Activated CD8-positive, alpha-beta T cell treated with anti-CD3 and anti-CD28 coated beads for 36 hours (primary cell): ENCODE measurements at places on chromosomes 12 and 14. TPM values are rescaled to one million over a fixed set of nuclear protein-coding genes. Genes with fewer than 3 reads are reported as not detected.

Gene GZMH
- total RNA-seq, result 61.3 TPM

Gene TBX5
- not detected for total RNA-seq

Gene IQSEC3
- 2.5 TPM for total RNA-seq

Gene ORMDL2
- total RNA-seq, result 27.0 TPM

Gene RERG
- total RNA-seq, result not detected

DNA sequence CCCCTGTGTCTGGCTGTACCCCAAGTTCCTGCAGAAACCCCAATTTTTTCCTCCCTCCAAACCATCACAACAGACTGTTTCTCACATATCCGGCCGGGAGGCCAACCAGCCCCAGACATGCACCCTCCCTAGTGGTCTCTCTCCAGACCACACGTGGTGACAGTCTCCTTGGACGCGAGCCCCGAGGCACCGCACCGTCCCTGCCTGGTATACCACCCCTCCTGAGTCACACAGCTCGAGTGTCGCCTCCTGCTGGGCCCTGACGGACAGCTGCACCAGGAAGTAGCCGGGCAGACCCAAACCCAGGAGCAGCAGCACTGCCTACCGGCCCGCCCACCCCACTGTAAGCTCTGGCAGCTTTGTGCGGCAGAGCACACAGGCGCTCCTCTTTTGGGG lies 97.4 kb downstream of the RFLNA start:
- peak; percentile 51 for DNase-seq
- peak overlapping the region; percentile 68 for H3K27ac ChIP-seq
- H3K4me3 ChIP-seq, result no peak overlapping the region
- H3K27me3 ChIP-seq, result no peaks in the 10 kb centered on the region
- H3K36me3 ChIP-seq, result peaks cover 4% of the 10 kb centered on the region

- H3K36me3 ChIP-seq, result no peaks in the 10 kb centered on the region
- no peak overlapping the region for H3K27ac ChIP-seq
- DNase-seq, result no peak
- no peaks in the 10 kb centered on the region for H3K4me1 ChIP-seq
These were observed 284.9 kb downstream of the TMTC2 start for GRCh38 chr12:82971584-82971983.

DNA sequence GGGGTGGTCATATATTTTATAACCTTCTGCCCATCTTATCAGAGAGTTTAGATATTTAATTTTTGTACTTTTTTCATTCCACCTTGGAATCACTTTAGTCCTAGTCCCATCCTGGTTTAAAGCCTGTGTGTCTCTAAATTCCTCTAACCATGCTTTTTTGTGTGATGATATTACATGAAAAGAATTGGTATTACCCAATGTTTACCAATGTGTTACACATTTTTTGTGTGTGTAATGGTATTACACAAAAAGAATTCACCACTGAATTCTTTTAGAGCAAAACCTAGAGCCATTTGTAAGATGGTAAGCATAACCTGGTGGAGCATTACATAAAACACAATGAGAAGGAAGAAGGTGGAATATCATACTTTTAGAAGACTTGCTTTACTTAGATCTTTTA lies 77.5 kb downstream of the FAR2 start:
- no peak overlapping the region for H3K27ac ChIP-seq
- no peaks in the 10 kb centered on the region for H3K4me1 ChIP-seq
- DNase-seq, result no peak
- no peaks in the 10 kb centered on the region for H3K36me3 ChIP-seq
- no peaks in the 10 kb centered on the region for H3K27me3 ChIP-seq

DNA sequence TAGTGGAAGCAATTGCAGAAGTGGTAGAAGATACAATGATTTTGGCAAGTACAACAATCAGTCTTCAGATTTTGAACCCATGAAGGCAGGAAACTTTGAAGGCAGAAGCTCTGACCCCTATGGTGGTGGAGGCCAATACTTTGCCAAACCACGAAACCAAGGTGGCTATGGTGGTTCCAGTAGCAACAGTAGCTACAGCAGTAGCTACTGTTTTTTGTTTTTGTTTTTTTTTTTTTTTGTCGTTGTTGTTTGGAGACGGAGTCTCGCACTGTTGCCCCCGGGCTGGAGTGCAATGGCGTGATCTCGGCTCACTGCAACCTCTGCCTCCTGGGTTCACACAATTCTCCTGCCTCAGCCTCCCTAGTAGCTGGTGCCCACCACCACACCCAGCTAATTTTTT lies 47.4 kb downstream of the IFNG-AS1 start:
- no peaks in the 10 kb centered on the region for H3K27me3 ChIP-seq
- H3K36me3 ChIP-seq, result no peaks in the 10 kb centered on the region
- peak overlapping the region; percentile 47 for H3K27ac ChIP-seq

GRCh38 chr14:61258985-61259384 lies 22.2 kb downstream of the TMEM30B start:
- no peaks in the 10 kb centered on the region for H3K4me1 ChIP-seq
- DNase-seq, result no peak
- peaks cover 16% of the 10 kb centered on the region for H3K27me3 ChIP-seq
- no peaks in the 10 kb centered on the region for H3K36me3 ChIP-seq

DNA sequence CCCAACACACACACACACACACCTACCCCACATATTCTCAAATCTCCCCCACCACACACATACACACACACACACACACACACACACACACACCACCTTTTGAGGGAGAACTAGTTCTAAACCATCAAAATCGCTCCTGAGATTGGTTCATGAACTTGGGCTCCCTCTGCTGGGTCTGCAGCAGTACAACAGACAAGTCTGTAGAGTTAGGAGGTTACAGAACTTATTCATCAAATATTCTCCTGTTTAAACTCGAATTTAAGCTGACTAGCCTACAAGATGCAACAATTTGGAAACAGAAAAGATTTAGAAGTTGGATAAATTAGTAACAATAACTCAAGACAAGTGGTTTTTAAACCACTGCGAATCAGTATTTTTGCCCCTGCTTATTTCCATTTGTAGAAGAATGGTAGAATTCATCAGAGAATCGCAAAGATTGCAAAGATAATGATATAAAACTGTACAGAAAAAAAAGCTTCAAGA lies 136.4 kb upstream of the USP15 start:
- no peak overlapping the region for H3K27ac ChIP-seq
- no peak overlapping the region for H3K4me3 ChIP-seq
- DNase-seq, result peak; percentile 52
- H3K36me3 ChIP-seq, result no peaks in the 10 kb centered on the region
- no peaks in the 10 kb centered on the region for H3K27me3 ChIP-seq

- peaks cover 8% of the 10 kb centered on the region for H3K27me3 ChIP-seq
- H3K4me3 ChIP-seq, result no peak overlapping the region
- no peak for DNase-seq
- H3K4me1 ChIP-seq, result peaks cover 16% of the 10 kb centered on the region
- no peak overlapping the region for H3K27ac ChIP-seq
These were observed 265.5 kb upstream of the GRIP1 start for GRCh38 chr12:66944365-66944764.

DNA sequence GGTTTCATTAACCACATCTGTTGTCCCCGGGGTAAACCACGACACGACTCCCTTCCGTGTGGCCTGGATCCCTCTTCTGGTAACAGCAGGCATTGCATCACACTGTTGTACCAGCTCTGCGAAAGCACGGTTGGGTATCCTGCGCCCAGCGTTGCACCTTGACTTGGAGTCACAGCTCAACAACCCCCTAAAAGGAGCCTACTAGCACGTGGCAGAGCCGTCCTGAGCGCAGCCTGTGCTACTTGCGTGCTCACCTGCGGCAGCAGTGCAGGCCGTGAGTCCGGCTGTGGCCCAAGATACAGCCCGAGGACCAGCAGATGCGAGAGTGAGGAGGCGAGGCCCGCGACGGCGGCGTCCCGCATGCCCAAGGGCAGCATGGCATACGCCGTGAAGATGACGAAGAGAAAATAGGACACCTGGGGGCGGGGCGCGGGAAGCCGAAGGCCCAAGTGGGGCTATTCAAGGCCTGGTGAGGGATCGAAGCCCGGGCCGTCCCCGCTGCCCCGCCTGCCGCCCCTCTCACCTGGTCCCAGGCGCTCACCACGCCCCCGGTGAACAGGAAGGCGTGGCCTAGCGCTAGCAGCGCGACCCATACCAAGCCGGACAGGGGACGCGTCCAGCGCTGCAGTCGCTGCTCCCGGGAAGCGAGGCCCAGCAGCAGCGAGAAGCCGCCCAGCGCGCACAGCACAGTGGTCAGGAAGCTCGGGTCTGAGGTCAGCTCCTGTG lies 2.4 kb downstream of the ADCY4 start:
- H3K36me3 ChIP-seq, result peaks cover 3% of the 10 kb centered on the region
- DNase-seq, result peak; percentile 93

DNA sequence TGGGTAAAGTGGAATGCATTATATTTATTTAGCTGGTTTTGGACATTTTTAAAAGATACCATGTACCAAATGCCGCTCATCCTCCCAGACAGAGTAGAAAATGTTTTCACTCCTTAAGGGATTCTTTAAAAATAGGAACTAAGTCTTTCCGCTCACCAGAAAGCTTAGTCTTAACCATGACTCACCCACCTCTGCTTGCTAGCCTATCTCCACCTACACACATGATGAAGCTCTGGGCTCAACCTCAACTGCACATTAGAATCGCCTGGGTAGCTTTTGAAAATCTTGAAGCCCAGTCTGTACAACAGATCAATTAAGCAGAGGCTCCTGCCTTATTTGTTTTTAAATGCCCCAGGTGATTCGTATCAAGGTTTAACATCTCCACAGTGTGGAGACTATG lies 260.5 kb downstream of the NEDD1 start:
- H3K27me3 ChIP-seq, result peaks cover 6% of the 10 kb centered on the region
- no peaks in the 10 kb centered on the region for H3K4me1 ChIP-seq
- no peak overlapping the region for H3K4me3 ChIP-seq
- no peak overlapping the region for H3K27ac ChIP-seq

GRCh38 chr14:36281309-36281708 lies 39.1 kb downstream of the MBIP start:
- no peaks in the 10 kb centered on the region for H3K36me3 ChIP-seq
- no peak overlapping the region for H3K27ac ChIP-seq
- peaks cover 2% of the 10 kb centered on the region for H3K4me1 ChIP-seq
- H3K27me3 ChIP-seq, result peaks cover 21% of the 10 kb centered on the region
- no peak overlapping the region for H3K4me3 ChIP-seq

- H3K4me3 ChIP-seq, result no peak overlapping the region
- peaks cover 4% of the 10 kb centered on the region for H3K4me1 ChIP-seq
- H3K27ac ChIP-seq, result no peak overlapping the region
- peaks cover 1% of the 10 kb centered on the region for H3K27me3 ChIP-seq
- DNase-seq, result no peak
These were observed 6.5 kb downstream of the RNASE7 start for GRCh38 chr14:21048638-21049037.

DNA sequence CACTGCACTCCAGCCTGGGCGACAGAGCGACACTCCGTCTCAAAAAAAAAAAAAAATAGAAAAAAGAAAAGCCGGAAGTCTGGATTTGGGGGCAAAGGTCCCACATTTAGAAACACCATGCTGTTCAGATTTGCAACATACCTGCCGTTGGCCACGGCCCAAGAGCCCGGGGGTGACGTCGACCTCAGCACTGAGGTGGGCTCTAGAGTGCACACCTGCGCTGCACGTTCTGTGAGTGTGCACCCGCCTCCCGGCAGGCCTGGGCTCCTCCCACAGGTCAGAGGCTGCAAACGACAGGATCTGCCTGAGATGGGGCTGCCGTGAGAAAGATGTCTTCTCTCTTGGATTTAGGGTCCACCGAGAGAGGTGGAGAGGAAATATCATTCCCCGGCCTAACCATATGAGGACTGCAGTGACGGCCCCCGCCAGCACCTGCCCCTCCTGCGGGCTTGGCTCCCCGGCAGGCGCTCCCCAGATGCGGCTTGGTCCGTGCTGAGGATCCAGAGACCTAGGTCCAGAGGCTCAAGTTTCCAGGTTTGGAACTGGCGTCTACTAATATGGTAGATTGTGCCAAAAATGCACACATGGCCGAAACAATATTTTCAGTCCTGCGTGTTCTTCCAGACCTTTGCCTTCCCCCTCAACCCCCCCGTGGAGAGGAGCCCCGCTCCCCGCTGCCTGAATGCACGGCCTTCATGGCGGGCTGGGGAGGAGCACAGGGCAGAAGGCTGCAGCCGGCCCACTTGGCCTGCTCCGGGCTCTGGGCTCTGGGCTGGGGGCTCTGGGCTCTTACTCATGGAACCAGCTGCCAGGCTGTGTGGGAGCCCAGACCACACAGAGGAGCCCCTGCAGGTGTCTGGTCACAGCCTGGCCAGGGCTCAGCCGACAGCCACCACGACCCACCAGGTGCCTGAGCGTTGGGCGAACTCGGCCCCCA lies 58.8 kb upstream of the FBRSL1 start:
- H3K4me1 ChIP-seq, result peaks cover 22% of the 10 kb centered on the region
- no peak for DNase-seq
- H3K27me3 ChIP-seq, result no peaks in the 10 kb centered on the region
- H3K4me3 ChIP-seq, result no peak overlapping the region
- no peak overlapping the region for H3K27ac ChIP-seq
- H3K36me3 ChIP-seq, result no peaks in the 10 kb centered on the region

DNA sequence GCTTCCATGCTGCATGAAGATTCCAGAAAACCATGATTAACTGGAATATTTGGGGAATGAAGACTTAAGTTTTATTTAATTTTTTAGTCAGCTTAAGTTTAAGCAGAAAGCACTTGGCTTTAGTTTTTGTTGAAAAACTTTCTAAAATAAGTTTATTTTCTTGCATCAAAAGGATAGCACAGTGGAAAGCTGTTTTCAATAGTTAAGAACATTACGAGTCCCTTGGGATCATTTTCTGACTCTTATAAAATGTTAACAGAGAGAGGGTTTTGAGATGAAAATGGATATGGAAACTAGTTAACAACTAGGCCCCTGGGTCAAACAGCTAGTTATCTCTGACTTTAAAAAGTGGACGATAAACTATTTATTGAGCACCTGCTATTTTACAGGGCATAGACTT lies 181.9 kb upstream of the SLC38A2 start:
- H3K27me3 ChIP-seq, result no peaks in the 10 kb centered on the region
- DNase-seq, result no peak
- no peak overlapping the region for H3K27ac ChIP-seq
- peaks cover 7% of the 10 kb centered on the region for H3K36me3 ChIP-seq
- no peak overlapping the region for H3K4me3 ChIP-seq
- peaks cover 46% of the 10 kb centered on the region for H3K4me1 ChIP-seq

DNA sequence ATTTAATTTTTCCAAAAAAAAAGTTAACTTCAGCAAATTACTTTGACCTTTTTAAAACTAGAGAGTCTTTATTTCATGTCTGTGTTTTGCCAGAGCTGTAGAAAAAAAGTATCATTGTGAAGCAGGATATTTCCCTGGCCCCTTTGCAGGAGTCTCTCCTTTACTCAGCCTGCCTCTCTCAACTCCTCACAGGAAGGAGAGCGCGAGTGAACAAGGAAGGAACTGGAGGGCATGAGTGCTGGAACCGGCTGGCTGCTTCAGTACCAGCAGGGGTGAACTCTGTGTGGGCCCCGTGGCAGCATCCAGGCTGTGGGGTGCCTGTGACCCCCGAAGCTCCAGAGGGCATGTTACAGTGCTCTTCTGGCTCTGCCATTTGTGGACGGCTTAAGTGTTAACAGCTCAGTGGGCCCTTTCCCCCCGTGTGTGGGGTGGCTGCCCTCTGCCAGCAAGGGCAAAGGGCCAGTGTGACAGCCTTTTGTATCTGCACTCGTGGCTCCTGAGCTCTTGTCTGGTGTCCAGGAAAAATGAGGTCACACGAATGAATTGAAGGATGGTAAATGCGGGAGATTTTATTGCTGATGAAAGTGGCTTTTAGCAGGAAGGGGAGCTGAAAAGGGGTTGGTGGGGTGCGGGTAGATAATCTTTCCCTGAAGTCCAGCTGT lies 76.6 kb upstream of the KCNH3 start:
- DNase-seq, result no peak
- H3K4me3 ChIP-seq, result no peak overlapping the region
- H3K27me3 ChIP-seq, result no peaks in the 10 kb centered on the region
- H3K27ac ChIP-seq, result no peak overlapping the region
- no peaks in the 10 kb centered on the region for H3K4me1 ChIP-seq

- H3K4me3 ChIP-seq, result no peak overlapping the region
- H3K36me3 ChIP-seq, result no peaks in the 10 kb centered on the region
- no peak overlapping the region for H3K27ac ChIP-seq
These were observed 376.4 kb upstream of the DDHD1 start for GRCh38 chr14:53529519-53529918.
